HCT116 (cell line): ENCODE measurements at places on chromosomes 1 and 21.

GRCh38 chr1:158208586-158209116 lies 28.0 kb downstream of the CD1D start:
- no peak for DNase-seq

GRCh38 chr1:223344491-223344890 lies 19.5 kb downstream of the SUSD4 start:
- no peak for DNase-seq

GRCh38 chr1:45059829-45060228 lies 47.8 kb downstream of the UROD start:
- no peak for DNase-seq

GRCh38 chr1:30201015-30201414 lies 522.4 kb downstream of the MATN1 start:
- DNase-seq = no peak

GRCh38 chr1:10738061-10739058 lies 58.1 kb downstream of the CASZ1 start:
- no peak for DNase-seq
